Activated CD4-positive, alpha-beta T cell treated with anti-CD3 and anti-CD28 coated beads for 24 hours (primary cell): ENCODE measurements at places on chromosomes 12 and 14.

DNA sequence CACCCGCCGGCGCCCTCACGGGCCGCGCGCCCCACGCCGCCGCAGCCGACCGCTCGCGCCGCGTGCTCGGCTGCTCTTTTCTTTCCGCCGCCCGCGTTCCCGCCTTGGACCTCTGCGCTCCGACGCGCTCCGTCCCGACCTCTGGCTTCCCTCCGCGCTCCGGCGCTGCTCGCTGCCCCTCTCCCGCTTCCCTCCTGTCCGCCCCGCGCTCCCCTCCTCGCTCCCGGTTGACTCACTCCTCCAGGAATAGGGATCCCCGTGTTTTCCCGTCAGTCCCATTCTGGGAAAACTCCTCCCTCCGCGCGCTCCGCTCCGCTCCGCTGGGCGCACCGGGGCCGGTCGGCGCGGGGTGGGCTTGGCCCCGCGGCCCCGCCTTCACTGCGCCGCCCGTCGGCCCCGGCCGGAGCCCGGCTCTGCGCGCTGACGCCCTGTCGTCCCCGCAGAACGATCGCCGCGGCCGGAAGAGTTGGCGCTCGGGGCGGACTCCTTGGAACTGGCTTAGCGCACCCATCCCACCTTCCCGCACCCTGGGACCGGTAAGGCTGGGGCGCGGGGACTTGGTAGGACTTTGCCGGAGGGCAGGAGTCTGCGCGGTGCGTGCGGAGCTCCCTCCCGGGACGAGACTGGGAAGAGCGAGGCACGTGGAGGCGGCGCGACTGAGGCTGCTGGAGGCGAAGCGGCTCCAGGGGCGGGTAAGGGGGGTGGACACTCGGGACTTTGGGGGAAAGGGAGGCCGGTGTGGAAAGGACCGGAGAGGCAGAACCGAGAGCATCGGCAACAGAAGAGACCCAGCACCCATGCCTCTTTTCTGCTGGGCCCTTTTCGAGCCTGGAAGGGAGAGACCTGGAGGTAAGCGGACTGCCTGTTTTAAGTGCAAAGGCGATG is 550 bp downstream of the TEAD4 start:
- DNase-seq = peak; percentile 10

- DNase-seq = no peak
Measured at GRCh38 chr14:50649691-50650090, 18.4 kb downstream of the SAV1 start.

DNA sequence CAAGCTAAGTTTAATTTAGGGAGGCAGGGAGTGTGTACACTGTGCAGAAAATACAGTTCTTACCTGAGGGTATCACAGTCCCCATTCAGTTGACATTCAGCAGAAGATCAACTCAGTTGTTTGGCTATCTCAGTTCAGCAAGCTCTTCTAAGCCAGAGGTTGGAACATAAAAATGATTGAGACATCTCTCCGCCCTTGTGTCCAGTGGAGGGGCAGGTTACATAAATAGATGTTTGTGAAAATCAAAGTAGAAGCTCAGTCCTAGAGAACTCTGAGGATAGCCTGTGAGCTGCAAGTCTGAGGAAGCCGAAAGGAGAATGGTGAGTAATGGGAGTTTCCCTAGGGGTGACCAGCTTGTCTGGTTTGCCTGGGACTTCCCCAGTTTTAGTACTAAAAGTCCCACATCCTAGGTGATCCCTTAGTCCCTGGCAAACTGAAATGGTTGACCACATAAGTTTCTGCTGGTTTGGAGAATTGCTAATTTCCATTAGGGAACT is 251.4 kb upstream of the ATP2B1 start:
- no peak for DNase-seq

DNA sequence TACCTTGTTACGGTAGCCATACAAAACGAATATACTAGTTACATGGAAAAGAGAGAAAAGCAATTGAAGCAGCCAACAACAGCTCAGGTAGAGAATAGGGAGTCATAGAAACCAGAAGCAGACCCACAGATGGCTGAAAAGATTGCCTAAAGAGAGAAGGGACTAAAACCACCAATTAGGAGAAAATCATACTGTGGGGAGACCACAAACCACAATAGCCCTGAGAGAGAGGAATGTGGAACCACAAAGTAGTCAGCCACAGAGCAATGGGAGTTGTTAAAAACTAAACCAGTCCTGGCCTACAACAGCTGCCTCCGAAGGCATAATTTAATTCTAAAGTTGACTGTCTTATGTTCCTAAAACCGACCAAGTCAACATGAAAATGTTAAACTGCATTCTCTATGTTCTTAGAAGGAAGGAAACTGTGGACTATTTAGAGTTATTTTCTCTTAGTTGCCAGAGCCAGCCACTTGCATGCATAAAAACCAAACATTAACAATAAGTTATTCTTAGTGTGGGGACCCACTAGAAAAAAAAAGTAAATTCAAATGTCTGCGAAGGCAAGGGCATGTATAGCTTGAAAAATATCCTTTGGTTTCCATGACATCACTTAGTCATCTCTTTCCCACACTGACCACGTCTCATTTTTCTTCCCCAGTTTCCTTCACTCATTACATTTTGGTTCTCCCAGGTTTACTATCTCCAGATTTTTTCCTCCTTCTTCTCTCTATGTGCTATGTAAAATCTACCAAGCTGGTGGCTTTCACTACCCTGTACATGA is 398.1 kb downstream of the NOVA1 start:
- DNase-seq = no peak

GRCh38 chr12:103475073-103475472 is 20.7 kb downstream of the C12orf42 start:
- no peak for DNase-seq

- DNase-seq = no peak
Measured at GRCh38 chr12:109594556-109595317, 21.1 kb downstream of the MVK start.

GRCh38 chr12:113120670-113121370 is 14.7 kb downstream of the RASAL1 start:
- no peak for DNase-seq

- DNase-seq = no peak
Measured at GRCh38 chr14:79584679-79585078, 626.6 kb downstream of the DIO2 start.

DNA sequence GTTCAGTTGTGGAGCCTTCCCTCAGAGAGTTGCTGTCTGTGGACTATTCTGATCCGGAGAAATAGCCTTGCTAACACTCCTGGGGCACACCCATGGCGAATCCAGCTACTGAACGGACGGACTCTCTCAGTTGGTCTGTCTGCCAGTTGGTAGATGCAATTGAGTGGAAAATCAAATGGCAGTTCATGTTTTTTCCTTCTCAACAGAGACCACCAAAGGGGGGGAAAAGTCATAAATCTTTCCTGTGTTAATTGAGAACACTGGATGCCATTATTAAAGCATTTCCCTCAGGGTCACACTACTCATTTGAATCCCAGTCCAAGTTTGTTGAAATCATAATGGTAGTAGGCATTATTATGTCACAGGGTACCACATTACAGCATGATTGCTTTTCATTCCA is 354.3 kb upstream of the FAR2 start:
- DNase-seq = no peak

DNA sequence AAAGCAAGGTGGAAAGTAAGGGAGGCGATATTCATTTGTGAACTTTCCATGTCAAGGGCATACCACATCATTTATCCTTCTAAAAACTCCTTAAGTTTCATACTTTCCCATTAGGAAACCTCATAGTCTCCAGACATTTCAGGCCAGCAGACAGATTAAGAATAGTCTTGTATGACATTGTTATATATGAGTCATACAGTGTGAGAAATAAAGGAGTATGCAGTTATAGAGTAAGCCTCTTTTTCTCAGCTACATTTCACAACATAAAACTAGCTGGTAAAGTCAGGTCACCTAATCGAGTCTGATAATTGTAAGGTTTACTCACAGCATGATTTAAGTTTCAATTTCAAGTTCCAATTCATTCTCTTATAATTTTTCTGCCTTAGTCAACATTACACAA is 164.3 kb downstream of the GRIP1 start:
- no peak for DNase-seq

- DNase-seq = no peak
Measured at GRCh38 chr12:96472384-96472783, 17.0 kb upstream of the CFAP54 start.

DNA sequence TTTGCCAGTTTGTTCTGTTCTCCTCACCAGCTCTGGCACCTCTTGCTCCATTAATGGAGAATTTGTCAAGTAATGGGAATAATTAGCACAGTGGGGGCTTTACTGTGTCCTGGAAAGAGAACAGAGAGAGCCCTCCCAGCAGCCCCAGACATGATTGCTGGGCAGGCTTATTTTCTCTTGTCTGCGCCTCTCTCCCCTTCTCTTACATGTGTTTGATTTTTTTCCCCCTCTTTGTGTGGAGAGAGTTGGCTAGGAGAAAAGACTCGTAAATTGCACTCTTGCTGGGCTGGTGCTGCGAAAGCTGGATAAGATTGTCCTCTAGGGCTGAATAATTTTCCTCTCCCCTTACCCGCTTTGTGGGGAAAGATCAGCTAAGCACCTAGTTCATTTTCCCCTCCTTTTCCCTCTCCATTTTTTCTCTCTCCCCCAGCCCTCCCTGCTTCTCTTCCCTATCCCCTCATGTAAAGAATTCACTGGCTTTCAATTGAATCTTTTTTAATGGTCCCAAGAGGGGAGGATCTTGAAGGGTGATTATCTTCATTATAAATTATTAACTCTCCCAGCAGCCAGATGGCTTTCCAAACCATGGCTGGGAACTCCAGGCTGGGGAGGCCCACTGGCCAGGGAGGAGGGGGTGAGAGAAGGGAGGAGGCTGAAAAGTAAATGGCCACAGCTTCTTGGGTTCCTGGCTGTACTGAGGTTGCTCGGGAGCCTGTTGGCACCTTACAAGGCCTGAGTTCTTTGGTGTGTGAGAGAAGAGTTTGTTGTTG is 62.2 kb downstream of the NRXN3 start:
- no peak for DNase-seq

GRCh38 chr12:98578392-98578791 is 15.1 kb upstream of the SLC25A3 start:
- no peak for DNase-seq

DNA sequence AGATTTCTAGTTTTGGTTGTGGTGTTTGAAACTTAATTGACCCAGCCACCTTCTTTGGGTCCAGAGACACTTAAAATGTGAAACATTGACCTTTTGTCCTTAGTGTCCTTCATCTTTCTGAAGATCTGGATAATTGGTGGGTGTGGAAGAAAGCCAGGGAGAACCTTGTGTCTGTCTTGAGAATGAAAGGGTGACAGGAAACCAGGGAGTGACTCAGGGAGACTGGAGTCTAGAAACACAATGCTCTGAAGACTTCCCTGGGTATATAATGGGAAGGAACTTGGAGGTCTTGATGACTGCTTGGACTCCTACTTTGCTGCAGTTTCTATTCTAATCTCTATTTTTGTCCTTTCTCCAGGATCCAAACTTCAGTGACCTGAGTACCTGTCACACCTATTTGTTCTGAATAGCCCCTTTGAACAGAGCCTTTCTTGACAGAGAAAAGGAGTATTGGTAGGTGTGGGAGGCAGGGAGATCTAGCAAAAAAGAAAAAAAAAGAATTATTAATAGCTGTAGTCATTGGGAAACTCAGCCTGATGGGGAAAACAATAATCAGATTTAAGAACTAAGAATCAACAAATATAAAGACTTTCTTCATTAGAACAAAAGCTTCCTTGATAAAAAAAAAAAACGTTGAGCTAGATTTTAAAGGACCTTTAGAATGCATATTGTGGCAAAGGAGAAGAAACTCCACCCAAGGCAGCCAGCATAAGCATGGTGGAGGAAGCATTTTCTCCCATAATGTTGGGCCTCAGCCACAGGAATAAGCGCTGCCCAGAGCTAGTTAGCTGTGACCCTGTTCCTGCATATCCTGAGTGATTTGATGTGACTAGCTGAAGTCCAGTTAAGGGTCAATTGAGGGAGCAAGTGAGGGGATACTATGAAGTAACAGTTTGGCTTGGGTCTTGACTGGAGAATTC is 77.9 kb upstream of the HOXC13 start:
- no peak for DNase-seq

DNA sequence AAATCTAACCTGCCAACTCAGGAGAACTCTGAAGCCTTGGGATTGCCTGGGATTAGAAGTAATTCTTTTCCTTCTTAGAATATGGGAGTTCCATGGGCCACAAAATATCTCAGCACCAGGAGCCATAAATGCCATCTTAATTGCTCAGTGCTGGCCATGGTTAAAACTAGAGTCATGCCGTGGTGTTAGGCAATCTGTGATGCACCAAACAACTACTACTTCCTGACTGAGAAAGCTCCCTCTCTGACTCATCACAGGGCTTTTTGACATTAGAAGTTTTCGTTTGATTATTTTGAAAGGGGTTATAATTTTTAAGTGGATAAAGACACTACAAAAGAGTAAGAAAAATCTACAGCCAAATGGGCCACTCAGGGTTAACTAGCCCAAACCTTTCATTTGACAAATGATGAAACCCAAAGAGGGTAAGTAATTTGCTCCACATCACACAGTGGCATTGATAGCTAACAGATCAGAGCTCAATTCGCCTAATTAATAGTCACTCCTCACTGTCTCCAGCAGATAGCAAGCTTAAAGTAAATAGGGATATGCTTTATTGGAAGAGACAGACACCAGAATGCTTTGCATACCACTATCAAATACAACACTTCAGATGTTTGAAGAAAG is 377.3 kb downstream of the EMP1 start:
- DNase-seq = no peak

GRCh38 chr14:53606203-53606602 is 350.4 kb downstream of the BMP4 start:
- DNase-seq = no peak

- no peak for DNase-seq
Measured at GRCh38 chr12:1695886-1696670, 5.2 kb downstream of the ADIPOR2 start.

GRCh38 chr14:56956182-56956581 is 145.9 kb upstream of the OTX2 start:
- DNase-seq = no peak

- DNase-seq = no peak
Measured at GRCh38 chr14:48584031-48584430, 908.6 kb upstream of the MDGA2 start.

DNA sequence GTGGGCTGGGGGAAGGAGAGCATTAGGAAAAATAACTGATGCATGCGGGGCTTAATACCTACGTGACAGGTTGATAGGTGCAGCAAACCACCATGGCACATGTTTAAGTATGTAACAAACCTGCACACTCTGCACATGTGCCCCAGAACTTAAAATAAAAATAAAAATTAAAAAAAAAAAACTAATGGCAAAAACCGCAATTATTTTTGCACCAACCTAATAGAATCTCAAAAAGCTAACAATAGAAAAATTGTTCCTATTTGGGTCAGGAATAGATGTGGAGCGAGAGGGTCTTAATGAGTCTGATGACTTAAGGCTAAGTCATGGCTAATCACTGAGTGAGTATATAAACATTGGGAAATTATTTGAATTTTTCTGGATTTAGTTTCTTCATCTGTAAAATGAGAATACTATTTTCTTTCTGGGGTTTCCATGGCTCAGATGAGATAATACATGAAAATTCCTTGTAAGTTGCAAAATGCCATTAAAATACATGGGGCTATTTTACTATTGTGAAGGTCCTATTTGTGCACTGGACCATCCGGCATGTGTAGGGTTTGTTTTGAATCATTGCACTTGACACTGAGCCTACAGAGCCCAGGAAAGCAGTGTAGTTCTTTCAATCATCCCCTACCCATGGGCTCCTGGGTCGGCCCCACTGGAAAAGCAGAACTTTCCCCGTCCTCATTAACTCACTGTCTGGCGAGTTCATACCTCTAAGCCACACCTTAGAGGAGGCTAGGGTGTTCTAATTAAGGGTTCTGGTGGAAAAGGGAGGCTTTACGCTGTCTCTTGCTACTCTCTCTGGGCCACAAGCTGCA is 164.1 kb upstream of the NTF3 start:
- no peak for DNase-seq
